ENCODE measurements at places on chromosomes 4 and X. TPM values are rescaled to one million over a fixed set of nuclear protein-coding genes. Genes with fewer than 3 reads are reported as not detected.

GRCh38 chr4:75040703-75041102 is 107.8 kb downstream of the PARM1 start:
- no peak for DNase-seq

- no peak for DNase-seq
Observed at GRCh38 chrX:144259054-144259453, 375.2 kb downstream of the UBE2NL start.

DNA sequence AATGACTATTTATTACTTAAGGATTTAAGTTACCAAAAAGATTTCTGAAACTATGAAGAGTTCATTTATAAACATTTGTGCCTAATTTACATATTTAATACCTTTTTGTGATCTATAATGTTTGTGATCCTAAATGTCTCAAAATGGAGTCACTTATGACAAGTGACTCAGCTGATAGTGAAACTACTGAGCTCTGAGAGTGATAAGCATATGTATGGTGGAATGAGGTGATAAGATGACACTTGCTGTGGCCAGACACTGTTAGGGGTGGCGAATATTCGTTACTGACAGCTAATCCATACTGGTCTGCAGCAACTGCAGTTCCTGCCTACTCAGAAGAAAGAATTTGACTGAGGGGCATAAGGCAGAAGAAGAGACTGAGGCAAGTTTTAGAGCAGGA is 5.5 kb upstream of the NXF3 start:
- no peak for DNase-seq

DNA sequence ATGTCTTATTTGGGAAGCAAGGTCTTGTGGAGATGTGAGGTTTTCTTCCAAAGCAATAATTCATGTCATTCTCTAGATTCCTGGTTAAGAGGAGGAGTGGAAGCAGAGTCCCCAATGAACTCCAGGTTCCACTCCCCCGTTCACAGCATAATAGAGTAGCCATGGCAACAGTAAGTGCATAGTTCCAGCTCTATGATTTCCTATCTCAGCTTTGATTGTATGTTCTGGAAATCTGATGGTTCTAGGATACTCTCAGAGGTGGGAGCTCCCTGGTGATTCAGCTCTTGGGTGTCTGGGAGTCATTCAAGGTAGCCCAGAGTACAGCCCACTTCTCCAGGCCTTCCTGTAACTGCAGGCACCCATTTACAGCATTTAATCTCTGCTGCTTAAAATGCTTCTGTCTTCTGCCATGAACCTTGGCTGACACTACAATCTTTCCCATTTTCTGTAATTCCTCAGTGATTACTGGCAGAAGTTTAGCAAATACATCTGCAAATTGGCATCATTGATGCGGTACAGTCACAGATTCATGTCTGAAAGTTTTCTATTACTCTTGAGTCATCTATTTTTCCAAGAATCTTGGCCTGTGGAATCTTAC is 242.0 kb downstream of the MAPK10 start:
- DNase-seq: no peak

GPR34 gene
- total RNA-seq: 0.46 TPM

TIGD4 gene
- 0.59 TPM for total RNA-seq

CWH43 gene
- not detected for total RNA-seq

PAPSS1 gene
- 45.1 TPM for total RNA-seq

C4orf54 gene
- not detected for total RNA-seq

ARR3 gene
- total RNA-seq: not detected

Measured in pancreas (tissue), 10 donors.